Glutamatergic neuron (in vitro differentiated cells): ENCODE measurements at places on chromosomes 2 and 18. TPM values are rescaled to one million over a fixed set of nuclear protein-coding genes. Genes with fewer than 3 reads are reported as not detected.

GRCh38 chr2:102839668-102840388 is 78.0 kb downstream of the TMEM182 start:
- peak; percentile 28 for DNase-seq

Gene CHRNG
- total RNA-seq, result 3.5 TPM

DNA sequence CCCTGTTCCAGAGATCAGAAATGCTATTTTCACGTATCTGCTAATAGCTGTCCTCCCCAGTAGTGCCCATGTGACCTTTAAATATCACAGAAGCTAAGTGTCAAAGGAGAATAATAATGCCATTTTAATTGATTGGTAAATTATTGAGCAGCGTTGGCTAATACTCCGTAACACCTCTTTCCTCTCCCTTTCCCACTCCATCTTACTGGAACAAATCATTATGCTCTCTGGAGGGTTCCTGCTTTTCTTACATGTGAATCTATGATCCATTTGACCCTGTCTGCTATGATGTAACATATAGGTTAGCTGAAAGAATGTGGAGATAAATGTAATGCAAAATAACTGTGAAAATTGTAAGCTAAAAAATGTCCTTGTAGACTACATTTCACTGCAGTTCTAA is 383.6 kb upstream of the GYPC start:
- DNase-seq, result no peak

GRCh38 chr2:211248841-211249240 is 692.4 kb downstream of the CPS1 start:
- DNase-seq, result no peak

GRCh38 chr2:75023666-75024455 is 65.4 kb downstream of the POLE4 start:
- no peak for DNase-seq

DNA sequence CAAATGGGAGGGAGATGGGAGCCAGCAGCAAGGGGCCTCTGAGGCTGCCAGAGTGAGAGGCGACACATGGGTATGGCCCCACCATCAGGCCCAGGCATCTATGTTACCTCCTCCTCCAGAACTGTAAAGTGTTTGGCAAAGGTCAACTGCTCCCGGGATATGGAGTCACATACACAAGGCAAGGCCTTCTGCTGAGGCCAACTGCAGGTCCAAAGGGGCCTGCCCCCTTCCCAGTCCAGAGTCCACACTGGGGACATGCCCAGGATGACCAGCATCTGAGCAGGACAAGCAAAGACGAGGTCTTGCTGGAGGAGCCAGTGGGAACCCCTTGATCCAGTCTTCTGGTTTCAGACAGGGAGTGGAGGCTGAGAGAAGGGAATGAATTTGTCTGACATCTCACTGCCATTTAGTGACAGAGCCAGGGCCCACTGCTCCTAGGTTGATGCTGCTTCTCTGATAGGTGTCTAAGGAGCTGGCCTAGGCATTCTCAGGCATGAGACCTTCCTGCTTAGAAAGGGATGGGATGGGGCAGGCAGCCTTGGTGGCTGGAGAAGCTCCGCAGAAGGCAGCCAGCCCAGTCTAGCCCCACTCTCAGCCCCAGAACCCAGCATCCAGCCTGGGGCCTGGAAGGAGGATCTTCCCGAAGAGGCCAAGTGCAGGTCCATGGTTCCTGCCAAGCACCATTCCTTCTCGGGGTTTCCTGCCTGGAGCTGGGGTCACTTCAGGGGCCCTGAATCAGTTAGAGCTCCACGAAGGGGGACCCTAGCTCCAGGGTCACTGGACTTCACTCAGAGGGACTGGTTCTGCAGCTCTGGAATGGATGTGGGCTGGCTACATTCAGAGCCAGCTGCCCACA is 26.4 kb downstream of the EMX1 start:
- DNase-seq, result no peak

DNA sequence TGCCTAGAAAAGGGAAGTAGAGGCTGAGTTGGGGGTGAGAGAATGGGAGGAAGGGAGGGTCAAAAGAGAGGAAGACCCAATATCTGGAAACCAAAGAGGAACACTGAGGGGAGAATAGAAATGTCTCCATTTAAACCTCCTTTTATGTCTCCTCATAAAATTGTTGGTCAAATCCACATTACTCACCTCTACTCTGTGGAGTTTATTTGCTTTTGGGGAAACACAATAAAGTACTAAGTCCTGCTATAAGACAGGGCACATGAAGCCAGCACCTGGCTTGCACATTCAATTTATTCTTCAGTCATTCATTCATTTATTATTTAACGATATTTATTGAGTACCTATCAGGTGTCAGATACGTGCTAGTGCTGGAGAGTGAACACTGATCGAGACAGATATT is 60.3 kb upstream of the NFE2L2 start:
- no peak for DNase-seq

- no peak for DNase-seq
These were observed 223.5 kb downstream of the NEDD4L start for GRCh38 chr18:58267493-58267892.

- no peak for DNase-seq
These were observed 94.8 kb upstream of the SRD5A2 start for GRCh38 chr2:31675485-31675901.

GRCh38 chr2:16568998-16569784 is 96.4 kb downstream of the CYRIA start:
- no peak for DNase-seq

- no peak for DNase-seq
These were observed 35.8 kb downstream of the EN1 start for GRCh38 chr2:118811514-118812115.

Gene CFAP221
- 0.34 TPM for total RNA-seq

GRCh38 chr2:149658553-149658952 is 71.0 kb upstream of the MMADHC start:
- DNase-seq, result no peak

Gene IL37
- not detected for total RNA-seq

Gene CNDP1
- 0.27 TPM for total RNA-seq

- peak; percentile 21 for DNase-seq
These were observed 80.6 kb upstream of the DOCK10 start for GRCh38 chr2:225122583-225123486.

DNA sequence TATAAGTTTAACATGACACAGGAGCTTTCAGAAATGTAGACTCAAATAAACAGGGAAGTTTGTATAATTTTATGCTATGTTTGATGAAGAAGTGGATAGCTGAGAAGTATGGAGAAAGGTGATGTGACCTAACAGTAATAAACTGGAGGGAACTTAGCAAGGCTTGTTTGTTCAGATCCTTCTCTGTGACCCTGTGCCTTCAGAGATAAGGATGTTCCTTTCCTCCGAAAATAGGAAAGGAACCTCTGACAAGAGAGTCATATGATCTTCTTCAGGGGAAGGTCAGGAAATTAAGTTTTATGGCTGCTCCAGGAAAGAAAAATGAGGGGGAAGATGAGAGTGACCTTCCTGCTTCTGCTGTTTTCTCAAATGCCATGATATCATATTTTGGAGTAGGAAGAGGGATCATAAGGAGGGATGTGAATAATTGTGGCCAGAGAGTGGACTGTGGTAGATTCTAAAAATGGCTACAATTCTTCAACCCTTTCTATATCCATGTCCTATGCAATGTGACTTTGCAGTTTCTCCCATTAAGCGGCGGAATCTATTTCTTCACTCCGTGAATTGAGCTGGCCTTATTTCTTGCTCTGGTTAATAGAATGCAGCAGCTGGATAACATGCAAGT is 8.5 kb upstream of the C2orf69 start:
- no peak for DNase-seq

Gene RFX8
- total RNA-seq, result 1.0 TPM

Gene LYPD6B
- total RNA-seq, result 0.69 TPM

GRCh38 chr2:27958711-27959378 is 68.3 kb downstream of the BABAM2 start:
- no peak for DNase-seq

Gene STARD6
- total RNA-seq, result not detected

DNA sequence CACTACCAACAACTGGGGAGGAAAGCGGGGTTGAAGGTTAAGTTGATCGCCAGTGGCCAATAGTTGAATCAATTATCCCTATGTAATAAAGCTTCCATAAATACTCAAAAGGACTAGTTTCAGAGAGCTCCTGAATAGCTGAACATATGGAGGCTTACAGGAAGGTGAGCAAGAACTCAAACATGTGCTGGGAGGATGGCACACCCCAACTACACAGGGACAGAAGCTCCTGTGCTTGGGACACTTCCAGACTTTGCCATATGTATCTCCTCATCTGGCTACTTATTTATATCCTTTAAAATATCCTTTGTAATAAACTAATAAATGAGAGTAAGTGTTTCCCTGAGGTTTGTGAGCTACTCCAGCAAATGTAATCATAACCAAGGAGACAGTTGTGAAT is 115.7 kb downstream of the HNMT start:
- no peak for DNase-seq

- DNase-seq, result no peak
These were observed 68.3 kb upstream of the OTOS start for GRCh38 chr2:240208631-240209211.

GRCh38 chr2:133434959-133435668 is 133.1 kb downstream of the NCKAP5 start:
- DNase-seq, result no peak

GRCh38 chr2:222774941-222775340 is 85.9 kb upstream of the ACSL3 start:
- no peak for DNase-seq

GRCh38 chr18:64693766-64694165 is 544.9 kb upstream of the LINC00305 start:
- no peak for DNase-seq

GRCh38 chr2:240347373-240347940 is 88.0 kb upstream of the GPC1 start:
- no peak for DNase-seq

GRCh38 chr18:23703057-23703986 is 14.1 kb downstream of the LAMA3 start:
- DNase-seq, result no peak

DNA sequence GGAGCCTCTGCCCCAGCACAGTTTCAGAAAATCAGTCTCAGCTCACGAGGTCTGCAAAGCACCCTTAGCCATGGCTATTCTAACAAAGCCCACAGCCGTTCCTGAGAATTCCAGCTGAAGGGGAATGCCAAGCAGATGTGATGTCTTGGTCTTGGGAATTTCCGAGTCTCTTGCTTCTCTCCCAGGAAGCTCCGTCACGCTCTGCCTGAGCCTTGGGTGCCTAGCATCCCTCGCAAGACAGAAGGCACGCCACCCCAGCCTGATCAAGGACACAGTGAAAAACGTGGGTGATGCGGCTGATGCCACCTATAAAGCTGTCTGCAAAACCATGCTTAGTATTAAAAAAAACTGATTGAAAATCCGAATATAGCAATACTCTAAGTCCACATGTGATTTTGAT is 254.6 kb downstream of the SH3BP4 start:
- no peak for DNase-seq

DNA sequence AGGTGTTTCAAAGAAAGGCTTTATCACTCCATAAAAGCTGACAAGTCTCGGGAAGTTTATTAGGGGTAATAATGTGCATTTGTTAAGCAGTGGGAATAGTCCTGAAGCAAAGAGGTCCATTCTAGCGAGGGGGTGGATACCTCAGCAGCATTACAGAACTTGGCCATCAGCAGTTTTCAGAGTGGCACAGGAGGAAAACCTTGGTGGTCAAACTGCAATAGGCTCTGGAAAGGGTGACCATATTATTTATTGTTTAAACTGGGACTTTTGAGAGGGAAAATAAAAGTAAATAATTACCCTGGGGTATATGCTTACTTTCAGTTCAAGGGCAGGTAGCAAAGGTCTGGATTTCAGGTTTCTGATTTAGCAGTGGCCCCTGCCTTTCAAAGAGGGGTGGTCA is 115.5 kb upstream of the KLHL14 start:
- DNase-seq, result no peak

DNA sequence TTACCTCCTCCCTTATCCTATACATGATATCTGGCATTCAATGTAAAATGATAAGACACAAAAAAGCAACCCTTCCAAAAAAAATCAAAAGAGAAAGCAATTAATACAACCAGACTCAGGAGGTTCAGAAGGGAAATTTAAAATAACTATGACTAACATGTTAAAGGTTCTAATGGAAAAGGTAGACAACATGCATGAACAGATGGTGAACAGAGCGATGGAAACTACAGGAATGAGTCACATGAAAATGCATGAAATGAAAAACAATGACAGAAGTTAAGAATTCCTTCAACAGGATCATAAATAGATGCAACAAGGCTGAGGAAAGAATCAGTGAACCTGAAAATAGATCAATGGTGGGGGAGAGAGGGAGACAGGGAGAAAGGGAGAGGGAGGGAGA is 26.1 kb upstream of the ERCC3 start:
- DNase-seq, result no peak

Gene CCDC141
- total RNA-seq, result 0.51 TPM

DNA sequence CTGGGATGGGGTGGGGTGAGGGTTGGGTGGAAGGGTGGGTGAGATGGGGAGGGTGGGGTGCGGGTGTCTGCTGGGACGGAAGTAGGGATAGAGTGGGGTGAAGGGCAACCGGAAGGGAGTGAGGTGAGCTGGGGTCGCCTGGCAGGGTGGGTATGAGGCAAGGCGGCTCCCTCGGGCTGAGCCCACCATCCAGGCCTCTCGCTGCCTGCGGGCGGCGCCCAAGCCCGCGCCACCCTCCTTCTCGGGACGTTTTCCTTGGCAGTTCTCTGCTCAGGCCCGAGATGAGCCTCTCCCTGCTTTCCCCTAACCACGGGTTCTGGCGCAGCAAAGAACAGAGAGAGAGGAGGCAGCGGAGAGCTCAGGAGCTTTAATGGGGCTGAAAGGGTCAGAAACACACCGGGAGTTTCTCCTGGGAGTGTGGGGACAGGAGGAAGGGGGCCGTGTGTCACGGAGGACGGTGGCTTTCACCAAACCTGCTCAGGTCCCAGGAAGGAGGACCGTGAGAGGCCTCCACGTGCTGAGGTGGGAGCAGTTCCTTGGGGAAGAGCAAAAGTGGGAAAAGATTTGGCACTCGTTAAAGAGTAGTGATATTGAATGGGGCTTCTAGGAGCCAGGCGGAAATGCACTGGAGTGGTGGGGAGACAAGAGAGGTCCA is 4.1 kb downstream of the FEV start:
- no peak for DNase-seq

Gene BCL11A
- 29.1 TPM for total RNA-seq

- DNase-seq, result no peak
These were observed 46.4 kb downstream of the ZNF804A start for GRCh38 chr2:184644685-184645084.

Gene FAM237A
- not detected for total RNA-seq

DNA sequence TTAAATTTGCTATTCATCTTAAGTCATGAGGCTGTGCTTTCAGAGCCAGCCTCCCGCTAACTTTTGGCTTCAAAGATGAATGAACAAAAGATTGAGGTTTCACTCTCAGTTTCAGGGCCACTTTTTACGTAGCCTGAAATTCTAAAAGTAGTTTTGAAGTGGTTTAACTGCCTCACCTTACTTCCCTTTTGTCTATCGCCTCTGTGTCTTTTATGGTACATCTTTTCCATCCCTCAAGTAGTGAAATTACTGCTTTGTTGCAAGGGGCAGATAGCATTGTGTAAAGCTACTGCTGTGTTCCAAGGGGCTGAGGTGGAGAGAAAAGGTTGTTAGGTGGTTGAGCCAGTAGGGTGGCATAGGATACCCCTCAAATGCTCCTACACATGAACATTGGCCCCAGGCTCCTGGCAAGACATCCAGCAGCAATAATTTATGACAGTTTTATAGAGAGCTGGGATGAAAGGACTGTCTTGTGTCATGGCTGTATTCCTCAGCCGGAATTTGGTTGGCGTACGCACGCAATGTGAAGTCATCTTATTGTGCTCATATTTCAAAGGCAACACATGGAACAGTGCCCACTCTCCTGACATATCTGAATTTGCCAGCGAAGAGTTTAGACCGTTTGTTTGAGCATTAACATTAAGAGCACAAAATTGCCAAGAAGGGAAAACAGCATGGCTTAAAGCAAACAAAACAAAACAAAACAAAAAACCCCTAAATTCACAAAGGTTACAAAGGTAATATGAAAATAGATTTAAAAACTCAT is 32.2 kb downstream of the QPCT start:
- DNase-seq, result no peak
